ENCODE measurements at places on chromosomes 12 and 14.

GRCh38 chr12:101863981-101864380 lies 13.4 kb upstream of the DRAM1 start:
- DNase-seq, result no peak

- peak; percentile 41 for DNase-seq
Observed at GRCh38 chr14:60723907-60724618, at the start of gene SIX4. TSS of gene SIX4 (minus strand) at chr14:60724351. CDS start at chr14:60724074, 277 bp downstream.

GRCh38 chr12:104357421-104357952 lies 53.9 kb downstream of the EID3 start:
- no peak for DNase-seq

GRCh38 chr14:77721437-77721836 lies 13.5 kb downstream of the SLIRP start:
- no peak for DNase-seq

- no peak for DNase-seq
Observed at GRCh38 chr12:124548854-124549378, 18.5 kb downstream of the NCOR2 start.

DNA sequence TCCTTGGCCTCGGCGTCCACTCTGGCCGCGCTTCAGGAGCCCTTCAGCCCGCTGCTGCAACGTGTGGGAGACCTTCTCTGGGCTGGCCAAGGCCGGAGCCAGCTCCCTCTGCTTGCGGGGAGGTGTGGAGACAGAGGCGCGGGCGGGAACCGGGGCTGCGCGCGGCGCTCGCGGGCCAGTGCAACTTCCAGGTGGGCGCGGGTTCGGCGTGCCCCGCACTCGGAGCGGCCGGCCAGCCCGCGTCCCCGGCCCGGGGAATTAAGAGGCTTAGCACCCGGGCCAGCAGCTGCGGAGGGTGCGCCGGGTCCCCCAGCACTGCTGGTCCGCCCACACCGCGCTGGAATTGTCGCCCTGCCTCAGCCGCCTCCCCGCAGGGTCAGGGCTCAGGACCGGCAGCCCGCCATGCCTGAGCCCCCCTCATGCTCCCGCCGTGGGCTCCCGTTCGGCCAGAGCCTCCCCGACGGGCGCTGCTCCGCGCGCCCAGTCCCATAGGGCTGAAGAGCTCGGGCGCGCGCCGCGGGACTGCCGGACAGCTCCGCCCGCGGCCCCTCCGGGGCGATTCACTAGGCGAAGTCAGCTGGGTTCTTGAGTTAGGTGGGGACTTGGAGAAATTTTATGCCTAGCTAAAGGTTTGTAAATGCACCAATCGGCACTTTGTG lies 673.9 kb downstream of the SLC16A7 start:
- no peak for DNase-seq

- no peak for DNase-seq
Observed at GRCh38 chr12:1993871-1994371, 10.3 kb downstream of the DCP1B start.

- no peak for DNase-seq
Observed at GRCh38 chr12:68224613-68225285, 861 bp downstream of the IL26 start.

DNA sequence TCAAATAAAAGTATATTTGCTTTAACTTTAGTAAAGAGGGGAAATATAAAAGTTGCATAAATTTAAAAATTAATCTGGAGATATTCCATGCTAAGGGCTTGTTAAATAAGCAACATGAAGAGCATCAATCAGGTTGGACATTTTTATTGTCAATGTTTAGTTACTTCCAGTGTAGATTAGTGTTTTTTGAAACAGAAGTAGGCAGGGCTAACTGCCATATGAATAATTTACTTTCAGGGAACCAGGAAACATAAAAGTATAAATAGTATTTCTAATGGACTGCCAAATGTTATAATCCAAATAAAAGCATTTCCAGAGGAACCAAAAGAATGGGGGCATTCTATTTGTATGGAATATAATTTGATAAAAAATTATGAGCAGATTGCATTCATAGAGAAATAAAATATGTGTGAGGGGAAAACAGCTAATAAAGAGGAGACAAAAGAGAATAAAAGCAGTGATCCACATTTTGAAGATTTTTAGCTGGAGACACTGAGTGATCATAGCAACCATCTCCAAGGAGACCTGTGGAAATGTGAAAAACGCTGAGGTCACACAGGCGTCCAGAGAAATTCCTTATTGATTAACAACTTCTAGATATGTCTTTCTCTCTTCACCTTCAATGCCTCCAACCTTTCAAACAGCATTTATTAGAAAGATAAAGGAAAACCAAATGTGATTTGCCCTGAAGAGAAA lies 70.8 kb downstream of the SRGAP1 start:
- no peak for DNase-seq

GRCh38 chr14:97250931-97251330 lies 453.7 kb downstream of the VRK1 start:
- DNase-seq, result peak; percentile 24

GRCh38 chr12:109693653-109694600 lies 19.7 kb upstream of the FAM222A start:
- DNase-seq, result no peak

DNA sequence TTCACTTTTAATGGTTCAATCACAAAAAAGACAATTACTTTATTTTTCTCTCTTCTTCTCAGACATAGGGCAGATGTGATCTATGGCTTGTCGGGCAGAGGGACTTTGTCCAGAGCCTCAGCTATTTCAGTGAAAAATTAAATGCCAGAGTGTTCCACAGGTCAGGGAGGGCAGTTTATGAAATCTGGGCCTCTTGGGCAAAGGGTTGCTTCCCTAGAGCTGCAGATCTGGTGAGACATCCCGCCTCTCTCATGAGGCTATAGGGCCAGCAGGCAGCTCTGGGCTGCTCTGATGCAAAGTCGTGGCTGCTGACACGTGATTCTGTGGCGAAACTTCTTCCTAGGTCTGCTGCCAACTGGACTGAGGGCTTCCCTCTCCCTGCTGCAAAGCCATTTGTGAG lies 6.0 kb downstream of the CLMN start:
- DNase-seq, result no peak

DNA sequence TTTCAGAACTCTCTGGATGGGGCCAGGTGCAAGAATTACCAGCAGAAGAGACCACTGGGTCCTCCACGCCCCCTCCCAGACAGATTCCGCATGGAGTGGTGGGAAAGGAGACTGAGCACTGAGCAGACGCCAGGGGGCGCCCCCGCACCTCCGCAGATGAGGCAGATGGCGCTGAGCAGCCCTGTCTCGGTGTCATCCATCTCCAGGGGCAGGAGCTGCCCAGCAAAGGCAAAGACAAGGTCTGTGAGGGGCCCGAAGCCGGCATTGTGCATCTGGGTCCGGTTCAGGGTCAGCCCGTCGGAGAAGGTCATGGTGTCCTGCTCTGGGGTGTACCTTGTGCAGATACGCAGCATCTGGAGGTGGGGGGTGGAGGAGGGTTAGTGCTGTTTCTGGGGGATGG lies 6.3 kb upstream of the ITGB7 start:
- peak; percentile 79 for DNase-seq

GRCh38 chr12:45794422-45794821 lies 64.9 kb downstream of the ARID2 start:
- no peak for DNase-seq

DNA sequence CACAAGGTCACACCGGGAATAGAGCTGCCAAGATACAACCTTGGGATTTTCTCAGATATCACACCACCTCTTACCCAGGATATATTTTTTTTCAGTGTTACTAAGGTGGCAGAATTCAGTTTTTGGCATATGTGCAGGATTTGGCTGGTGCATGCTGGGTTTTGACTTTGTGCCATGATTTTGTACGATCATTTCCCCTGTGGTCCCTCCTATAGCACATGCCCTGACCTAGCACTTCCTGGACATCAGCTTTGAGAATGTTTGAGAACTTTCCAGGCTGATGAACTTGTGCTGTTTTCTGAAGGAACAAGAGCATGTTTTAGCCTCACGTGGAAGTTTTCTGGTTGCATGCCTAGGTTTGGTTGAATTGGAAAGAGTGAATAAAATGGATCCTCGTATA lies 11.0 kb upstream of the TBPL2 start:
- no peak for DNase-seq

DNA sequence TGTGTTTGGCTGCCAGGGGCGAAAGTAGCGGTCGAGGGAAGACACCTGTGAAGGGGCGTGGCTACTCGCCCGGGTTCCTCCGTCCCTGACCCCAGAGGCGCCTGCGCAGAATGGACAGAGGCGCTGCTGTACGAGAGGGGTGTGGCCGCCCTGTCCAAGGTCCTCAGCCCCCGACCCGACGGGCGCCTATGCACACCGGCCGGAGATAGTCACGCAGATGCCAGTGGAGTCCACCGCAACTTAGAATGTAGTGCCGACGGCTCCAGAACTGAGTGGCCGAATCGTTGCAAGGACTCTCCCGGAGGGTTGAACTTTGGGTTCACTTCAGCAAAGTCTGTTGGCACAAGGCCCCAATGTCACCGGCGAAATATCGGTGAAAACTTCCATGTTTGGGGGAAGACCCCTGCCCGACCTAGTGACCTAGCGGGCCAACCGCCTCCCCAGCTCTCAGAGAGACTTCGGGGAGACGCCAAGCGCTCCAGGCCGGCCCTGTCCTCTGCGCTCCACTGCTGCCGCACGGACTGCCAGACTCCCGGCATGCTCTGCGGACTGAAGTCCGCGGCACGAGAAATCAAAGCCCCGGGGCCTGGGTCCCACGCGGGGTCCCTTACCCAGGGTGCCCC lies 541 bp upstream of the RNU6-7 start:
- peak; percentile 44 for DNase-seq

DNA sequence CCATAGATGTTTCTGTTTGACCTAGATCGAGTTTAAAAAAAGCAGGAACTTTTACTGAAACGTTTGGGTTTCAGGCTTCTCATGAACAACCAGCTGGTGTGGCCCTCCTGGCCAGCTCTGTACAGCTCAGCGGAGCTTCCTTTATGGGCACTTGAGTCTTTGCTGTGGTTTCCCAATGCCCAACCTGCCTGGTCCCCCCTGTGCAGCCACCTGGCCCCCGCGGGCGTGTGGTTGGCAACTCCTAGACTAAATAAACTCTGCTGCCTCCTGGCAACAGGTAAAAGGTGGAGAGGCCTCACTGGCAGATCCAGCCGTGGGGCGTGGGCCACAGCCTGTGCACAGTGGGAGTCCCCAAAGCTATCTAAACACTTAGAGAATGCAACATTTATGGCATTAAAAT lies 38.7 kb downstream of the ADGRD1 start:
- DNase-seq, result no peak

GRCh38 chr12:53985994-53986685 lies 1.2 kb downstream of the HOXC10 start:
- DNase-seq, result no peak

- peak; percentile 62 for DNase-seq
Observed at GRCh38 chr12:122834104-122834920, 945 bp upstream of the HIP1R start.

GRCh38 chr14:91269076-91269991 lies 24.8 kb upstream of the GPR68 start:
- no peak for DNase-seq

GRCh38 chr14:77158175-77158881 lies 16.7 kb upstream of the ZDHHC22 start:
- no peak for DNase-seq

DNA sequence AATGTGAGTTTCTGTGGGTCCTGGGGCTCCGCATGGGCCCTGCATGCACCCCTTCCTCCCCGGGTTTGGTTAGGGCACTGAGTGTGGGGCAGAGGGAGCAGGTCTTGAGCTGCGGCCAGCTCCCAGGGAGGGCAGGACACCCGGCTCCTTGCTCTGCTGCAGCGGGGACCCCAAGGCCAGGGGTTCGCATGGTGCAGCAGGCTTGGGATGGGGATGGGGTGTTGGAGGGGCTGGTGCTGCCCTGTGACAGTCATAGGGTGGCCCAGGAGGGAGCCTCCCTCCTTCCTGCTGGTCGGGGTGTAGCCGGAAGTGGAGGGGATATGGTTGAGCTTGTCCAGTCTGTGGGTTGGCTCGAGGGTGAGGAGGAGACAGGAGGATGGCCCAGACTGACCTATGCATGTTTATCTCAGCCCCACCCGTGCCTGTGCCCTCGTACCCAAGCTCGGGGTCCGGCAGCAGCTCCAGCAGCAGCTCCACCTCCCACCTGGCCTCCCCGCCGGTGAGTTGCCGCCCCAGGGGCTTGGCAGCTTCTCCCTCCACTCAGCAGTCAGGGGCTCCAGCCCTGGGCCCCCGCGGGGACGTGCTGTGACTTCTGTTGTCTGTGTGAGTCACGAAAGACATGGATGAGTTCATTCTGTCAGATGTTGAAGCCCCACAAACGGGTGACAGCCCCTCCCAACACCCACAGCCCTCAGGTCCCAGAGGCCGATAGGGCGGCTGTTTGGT lies 16.0 kb downstream of the ULK1 start:
- no peak for DNase-seq

Data from hematopoietic multipotent progenitor cell (in vitro differentiated cells).